ENCODE measurements at places on chromosomes 7 and 10. TPM values are rescaled to one million over a fixed set of nuclear protein-coding genes. Genes with fewer than 3 reads are reported as not detected.

The RAMP3 gene
- polyA plus RNA-seq: 76.8 TPM

The CC2D2B gene
- 0.71 TPM for polyA plus RNA-seq

The AFAP1L2 gene
- 2.0 TPM for polyA plus RNA-seq

GRCh38 chr10:329361-330099, 194.3 kb downstream of the ZMYND11 start:
- DNase-seq: peak; percentile 94

DNA sequence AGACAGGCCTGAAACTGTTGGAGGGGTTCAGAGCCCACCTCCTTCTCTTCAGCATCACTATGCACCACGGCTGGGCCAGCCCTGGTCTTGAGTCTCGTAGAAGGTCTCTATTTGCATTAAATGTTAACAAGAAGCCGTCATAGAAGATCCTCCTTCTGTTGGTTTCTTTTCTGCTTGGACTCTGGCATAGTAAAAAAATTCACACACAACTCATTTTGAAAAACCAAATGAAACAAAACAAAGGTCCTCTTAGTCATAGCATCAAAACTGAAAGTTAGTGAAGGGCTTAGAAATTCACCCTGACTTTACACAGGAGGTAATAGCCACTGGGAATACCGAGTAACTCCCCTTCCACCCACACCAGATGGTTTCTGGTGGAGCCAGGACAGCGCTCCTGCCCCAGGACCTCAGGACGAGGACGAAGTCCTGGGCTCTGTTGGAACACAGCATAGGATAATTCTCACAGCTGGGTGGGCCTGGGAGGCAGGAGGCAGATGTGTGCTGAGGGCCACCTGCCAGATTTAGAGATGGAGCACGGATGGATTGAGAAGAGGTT, 248.4 kb upstream of the KLF6 start:
- no peak for DNase-seq

- no peak for DNase-seq
Measured at GRCh38 chr10:30991647-30992011, 40.0 kb downstream of the ZNF438 start.

- DNase-seq: no peak
Measured at GRCh38 chr10:54985732-54986131, 184.7 kb upstream of the PCDH15 start.

- DNase-seq: no peak
Measured at GRCh38 chr10:101617824-101618568, 29.9 kb downstream of the DPCD start.

DNA sequence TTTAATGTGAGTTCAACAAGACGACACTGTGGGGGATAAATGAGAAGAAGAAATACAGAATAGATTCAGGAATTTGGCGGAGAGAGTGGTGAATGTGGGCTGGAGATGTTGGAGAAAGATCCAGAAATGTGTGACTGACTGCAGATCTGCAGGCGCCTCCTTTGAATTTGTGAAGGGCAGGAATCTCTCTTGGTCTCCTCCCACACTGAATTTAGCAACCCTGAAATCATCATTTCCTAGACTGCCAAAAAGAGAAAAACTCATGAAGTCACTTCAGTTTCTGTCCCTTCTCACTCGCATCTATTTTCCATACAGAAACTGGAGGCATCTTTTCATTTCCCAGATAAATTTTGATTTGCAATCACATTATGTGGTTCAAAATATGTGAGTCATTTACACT, 128.7 kb downstream of the GNAI1 start:
- peak; percentile 63 for DNase-seq

DNA sequence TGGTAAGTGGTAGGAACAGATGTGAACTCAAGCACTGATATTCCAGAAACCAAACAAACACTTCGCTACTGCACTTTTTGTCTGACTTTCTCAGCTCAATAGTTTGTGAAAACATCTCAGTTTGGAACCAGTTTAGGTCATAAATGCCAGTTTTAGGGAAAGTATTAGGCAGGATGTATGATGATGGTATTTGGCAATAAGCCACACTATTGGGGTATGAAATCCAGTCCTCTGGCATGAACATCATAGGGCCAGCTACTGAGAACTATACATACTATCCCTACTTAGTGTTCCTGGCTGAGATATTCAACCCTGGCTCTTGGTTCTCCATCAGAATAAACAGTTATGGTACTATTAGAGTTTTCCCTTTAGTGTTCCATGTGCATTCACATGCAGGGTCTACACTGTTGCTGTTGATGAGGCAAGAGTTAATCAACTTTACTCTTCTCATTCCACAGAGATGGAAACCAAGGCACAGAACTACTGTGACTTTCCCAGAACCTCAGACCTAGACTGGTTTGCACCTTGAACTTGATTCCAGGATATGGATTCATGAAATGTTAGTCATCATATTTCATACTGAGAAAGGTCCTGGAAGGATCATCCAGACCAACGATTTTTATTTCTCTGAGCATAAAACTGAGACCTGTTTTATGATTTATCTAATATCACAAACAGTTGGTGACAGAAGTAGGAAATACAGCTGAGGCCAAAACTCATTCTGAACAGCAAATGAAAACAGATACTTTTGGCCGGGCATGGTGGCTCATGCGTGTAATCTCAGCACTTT, 20.0 kb upstream of the IFIT2 start:
- DNase-seq: no peak

DNA sequence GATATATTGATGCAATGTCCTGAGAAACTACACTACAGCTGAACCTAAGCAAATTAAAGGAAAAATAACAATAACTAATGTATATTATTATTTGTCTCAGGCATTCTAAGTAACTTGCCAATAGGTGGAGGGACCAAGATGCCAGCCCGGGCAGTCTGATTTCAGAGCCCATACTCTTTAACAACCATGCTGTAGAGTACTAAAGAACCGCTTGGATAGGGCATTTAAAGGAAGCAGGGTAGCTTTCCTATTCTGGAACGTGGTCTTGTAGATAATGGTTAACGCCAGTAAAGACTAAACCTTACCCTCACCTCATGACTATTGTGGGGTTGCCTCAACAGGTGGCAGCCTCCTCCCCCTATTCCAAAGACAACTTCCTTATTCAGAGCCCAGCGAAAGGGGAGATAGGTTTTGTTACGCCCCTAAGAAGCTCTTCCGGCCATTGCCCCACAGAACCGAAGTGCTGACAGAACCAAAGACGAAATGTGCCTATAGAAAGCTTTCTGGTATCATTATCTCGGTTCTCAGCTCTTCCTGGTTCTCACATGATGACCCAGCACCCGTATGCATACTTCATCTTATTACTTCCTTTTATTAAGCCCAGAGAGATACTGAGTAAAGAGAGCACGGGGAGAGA, 707 bp upstream of the C1GALT1 start:
- DNase-seq: no peak

GRCh38 chr7:2632733-2633537, 1.1 kb downstream of the TTYH3 start:
- DNase-seq: peak; percentile 70

- no peak for DNase-seq
Measured at GRCh38 chr10:78470267-78471103, 436.8 kb downstream of the RPS24 start.

GRCh38 chr7:1490837-1491236, 13.4 kb downstream of the INTS1 start:
- DNase-seq: no peak

DNA sequence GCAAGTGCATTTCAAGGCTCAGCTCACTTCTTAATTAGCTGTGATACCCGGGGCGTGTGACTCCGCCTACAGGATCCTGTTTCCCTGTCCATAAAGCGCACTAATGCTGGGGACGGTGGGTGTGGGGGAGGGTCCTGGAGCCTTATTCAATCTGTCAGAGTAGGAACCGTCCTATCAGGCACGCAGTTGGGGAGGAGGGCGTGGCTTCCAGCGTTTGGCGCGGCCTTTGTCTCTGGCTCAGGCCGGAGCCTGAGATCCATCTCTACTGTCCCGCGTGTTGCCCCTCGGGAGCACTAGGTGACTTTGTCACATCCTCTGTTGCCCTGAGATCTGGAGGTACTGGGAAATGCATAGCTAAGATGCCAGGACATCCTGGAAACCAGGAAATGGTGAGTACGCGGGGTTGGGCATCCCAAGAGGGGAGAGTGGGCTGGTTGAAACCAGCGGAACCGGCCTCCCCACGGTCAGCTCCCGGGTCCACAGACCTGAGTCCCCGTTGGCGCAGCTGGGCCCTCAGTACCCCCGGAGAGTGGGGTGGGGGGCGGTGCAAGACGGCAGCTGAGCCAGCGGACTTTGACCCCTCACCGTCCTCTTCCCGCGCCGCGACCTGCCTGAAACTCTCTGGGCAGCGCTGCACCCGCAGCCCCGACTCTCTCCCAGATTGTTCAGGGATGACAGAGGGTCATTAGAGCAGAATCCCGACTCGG, 104.4 kb upstream of the ZNF92 start:
- peak; percentile 91 for DNase-seq

GRCh38 chr10:99387541-99387940, 42.9 kb downstream of the GOT1 start:
- DNase-seq: no peak

DNA sequence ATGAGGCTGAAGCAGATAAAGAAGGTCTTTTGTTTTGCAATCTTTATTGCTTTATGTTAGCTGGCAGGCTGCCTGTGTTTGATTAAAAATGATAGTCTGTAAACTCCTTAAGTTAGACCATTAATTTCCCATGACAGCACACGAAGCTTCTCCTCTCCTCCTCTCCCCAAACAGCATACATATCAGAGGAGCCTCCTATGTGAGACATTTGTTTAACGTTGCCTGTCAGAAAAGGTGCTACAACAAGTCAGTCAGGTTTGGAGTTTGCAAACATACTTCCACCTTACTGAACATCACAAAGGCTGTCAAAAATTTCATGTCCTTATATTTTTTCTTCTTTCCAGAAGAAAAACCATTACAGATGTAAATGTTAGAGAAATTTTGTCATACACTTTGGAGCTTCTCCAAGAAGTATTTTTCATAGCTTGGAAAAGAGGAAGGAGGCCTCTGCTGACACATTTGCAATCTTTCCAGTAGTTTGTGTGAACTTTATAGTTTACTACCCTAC, 393.1 kb downstream of the EXOC4 start:
- peak; percentile 23 for DNase-seq

GRCh38 chr7:34841326-34841725, 183.3 kb downstream of the NPSR1 start:
- DNase-seq: no peak

Data from lung (tissue), 17 donors.